Osteocyte (in vitro differentiated cells): ENCODE measurements at places on chromosomes 3 and 15. TPM values are rescaled to one million over a fixed set of nuclear protein-coding genes. Genes with fewer than 3 reads are reported as not detected.

GRCh38 chr15:85005319-85005718, 23.7 kb downstream of the PDE8A start:
- H3K36me3 ChIP-seq = no peaks in the 10 kb centered on the region
- no peaks in the 10 kb centered on the region for H3K27me3 ChIP-seq

DNA sequence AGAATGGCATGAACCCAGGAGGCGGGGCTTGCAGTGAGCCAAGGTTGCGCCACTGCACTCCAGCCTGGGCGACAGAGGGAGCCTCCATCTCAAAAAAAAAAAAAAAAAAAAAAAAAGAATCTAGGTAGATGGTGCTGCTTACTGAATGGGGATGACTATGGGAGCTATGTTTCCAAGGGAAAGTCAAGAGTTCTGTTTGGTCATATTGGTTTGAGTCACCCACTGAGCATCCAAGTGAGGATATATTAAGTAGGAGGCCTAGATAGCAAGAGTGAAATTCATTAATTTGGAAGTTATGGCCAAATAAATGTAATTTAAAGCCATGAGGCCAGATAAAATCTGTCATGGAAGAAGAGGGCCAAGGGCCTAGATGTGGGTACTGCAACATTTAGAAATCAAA, 9.0 kb upstream of the UACA start:
- H3K27ac ChIP-seq = no peak overlapping the region
- no peaks in the 10 kb centered on the region for H3K36me3 ChIP-seq
- H3K27me3 ChIP-seq = no peaks in the 10 kb centered on the region

DNA sequence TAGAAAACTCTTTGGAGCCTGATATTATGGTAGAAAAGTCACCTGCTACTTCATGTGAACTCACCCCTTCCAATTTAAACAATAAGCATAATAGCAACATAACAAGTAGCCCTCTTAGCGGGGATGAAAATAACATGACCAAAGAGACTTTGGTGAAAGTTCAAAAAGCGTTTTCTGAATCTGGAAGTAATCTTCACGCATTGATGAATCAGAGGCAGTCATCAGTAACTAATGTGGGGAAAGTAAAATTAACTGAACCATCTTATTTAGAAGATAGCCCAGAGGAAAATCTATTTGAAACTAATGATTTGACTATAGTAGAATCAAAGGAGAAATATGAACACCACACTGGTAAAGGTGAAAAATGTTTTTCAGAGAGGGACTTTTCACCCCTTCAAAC, 5.1 kb upstream of the SCG5 start:
- H3K27ac ChIP-seq = no peak overlapping the region
- H3K4me1 ChIP-seq = peaks cover 8% of the 10 kb centered on the region
- DNase-seq = no peak
- H3K36me3 ChIP-seq = peaks cover 9% of the 10 kb centered on the region

DNA sequence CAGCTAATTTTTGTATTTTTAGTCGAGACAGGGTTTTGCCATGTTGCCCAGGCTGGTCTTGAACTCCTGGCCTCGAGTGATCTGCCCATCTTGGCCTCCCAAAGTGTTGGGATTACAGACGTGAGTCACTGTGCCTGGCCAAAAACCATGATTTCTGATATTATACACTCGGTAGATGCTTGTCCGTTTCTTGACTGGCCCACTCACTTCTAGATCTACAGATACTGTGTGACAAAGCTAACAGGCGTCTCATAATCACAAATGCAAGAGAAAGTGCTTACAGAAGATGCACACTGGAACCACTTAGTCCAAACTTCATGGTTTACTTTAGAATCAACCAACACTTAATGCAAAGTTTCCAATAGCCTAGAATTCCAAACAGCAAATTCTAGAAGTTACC, 8.4 kb downstream of the PROK2 start:
- no peak overlapping the region for H3K27ac ChIP-seq
- no peaks in the 10 kb centered on the region for H3K36me3 ChIP-seq
- DNase-seq = no peak
- peaks cover 86% of the 10 kb centered on the region for H3K27me3 ChIP-seq
- H3K4me3 ChIP-seq = no peak overlapping the region
- H3K4me1 ChIP-seq = no peaks in the 10 kb centered on the region

DNA sequence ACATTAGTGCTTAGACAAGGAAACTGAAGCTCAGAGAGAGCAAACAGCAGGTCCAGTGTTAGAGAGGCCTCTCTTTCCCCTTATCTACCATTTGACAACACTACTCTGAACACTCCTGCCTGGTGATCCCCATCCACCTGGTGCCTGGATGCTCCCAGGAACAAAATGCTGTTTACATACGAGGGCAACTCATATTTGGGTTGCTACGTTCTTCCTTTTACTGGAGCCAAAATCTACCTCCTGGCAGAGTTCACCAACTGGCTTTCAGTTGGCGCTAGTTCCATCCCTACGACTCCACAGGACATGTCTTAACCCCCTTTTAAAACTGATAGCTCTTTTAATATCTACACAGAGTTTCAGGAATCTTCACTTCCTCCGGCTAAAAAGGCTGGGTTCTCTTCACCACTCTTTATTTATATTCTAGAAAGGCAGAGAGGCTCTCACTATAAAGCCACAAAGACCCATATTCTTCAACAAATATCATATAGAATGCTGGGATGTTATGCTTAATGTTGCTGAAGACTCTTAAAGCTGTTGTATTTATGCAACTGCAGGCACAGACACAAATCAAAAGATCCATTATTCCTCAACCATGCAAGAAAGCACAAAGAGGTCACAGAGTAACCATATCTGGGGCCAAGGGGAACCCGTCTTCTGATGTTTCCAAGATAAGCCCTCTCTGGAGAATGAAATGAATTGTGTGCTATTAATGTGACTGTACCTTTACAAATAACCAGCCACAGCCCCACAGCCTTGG, 47.9 kb downstream of the CCNB2 start:
- H3K4me1 ChIP-seq = peaks cover 16% of the 10 kb centered on the region
- no peak for DNase-seq
- H3K27me3 ChIP-seq = no peaks in the 10 kb centered on the region
- H3K4me3 ChIP-seq = no peak overlapping the region

DNA sequence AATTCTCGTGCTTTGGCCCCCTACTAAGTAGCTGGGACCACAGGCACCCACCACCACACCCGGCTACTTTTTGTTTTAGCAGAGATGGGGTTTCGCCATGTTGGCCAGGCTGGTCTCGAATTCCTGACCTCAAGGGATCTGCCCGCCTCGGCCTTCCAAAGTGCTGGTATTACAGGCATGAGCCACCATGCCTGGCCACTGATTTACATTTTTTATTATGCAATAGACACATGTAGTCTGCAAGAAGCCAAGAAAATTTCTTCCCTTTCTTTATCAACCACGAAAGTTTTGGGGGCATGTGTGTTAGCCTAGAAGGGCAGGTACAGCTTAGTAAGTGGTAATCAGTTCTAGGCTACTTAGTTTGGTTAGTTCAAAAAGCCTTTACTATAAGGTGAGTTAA, 51.1 kb downstream of the LRRFIP2 start:
- no peak overlapping the region for H3K27ac ChIP-seq
- no peak overlapping the region for H3K4me3 ChIP-seq
- peaks cover 18% of the 10 kb centered on the region for H3K36me3 ChIP-seq
- H3K4me1 ChIP-seq = peaks cover 2% of the 10 kb centered on the region
- DNase-seq = no peak

GRCh38 chr3:73499787-73500186, 125.0 kb downstream of the PDZRN3 start:
- no peaks in the 10 kb centered on the region for H3K27me3 ChIP-seq
- H3K36me3 ChIP-seq = peaks cover 4% of the 10 kb centered on the region
- H3K4me1 ChIP-seq = peaks cover 24% of the 10 kb centered on the region
- H3K4me3 ChIP-seq = no peak overlapping the region
- DNase-seq = no peak

The GOLGA8M gene
- 2.7 and 3.5 TPM in 2 replicates for total RNA-seq
